Activated T-helper 1 cell treated with anti-CD3 and anti-CD28 coated beads, Interleukin-12 subunit alpha, Interleukin-12 subunit beta, Interleukin-2, Interleukin-4 antibody, amounts not matched to agents 30 ng/mL and 10 ng/mL and 1 ng/mL, durations not matched to agents 14 hours and 24 hours and 36 hours (primary cell): ENCODE measurements at places on chromosomes 4 and X. TPM values are rescaled to one million over a fixed set of nuclear protein-coding genes. Genes with fewer than 3 reads are reported as not detected.

The GRPR gene
- not detected in 2 replicates for total RNA-seq

DNA sequence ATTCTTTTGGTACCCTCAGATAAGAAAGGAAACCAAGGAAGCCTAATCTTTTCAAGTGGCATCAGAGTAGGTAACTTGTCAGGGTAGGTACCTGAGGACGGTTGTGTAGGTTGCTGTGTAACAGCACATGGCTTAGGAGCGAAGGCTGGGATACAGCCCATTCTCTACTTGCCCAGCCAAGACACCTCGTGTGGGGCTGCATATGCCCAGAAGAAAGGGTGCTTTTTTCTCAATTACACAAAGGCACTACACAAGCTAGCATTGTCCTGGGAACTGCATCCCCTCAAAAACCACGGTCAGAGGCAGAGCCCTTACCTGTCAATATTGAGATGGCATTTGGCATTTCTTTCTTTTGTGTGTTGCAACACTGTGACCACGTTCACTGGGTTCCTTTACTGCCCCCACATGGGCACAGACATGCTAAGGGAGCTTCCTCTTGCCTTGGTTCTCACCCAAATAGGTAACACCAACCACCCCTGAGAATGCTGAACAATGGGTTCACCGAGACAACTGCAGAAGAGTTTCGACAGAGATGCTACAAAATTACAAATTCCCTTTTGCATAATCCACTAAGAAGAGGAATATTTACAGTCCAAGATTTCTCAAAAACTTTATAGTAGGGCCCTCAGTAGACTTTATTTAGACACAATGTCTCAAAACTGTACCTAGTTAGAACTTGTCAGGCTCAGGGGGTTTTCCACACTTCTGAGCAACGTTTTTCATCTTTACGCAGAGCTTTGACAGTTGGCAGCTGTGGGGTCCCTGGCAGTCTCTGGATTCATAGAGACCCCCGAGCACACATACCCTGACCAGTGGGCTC, 35.8 kb upstream of the TNIP3 start:
- no peak for DNase-seq

DNA sequence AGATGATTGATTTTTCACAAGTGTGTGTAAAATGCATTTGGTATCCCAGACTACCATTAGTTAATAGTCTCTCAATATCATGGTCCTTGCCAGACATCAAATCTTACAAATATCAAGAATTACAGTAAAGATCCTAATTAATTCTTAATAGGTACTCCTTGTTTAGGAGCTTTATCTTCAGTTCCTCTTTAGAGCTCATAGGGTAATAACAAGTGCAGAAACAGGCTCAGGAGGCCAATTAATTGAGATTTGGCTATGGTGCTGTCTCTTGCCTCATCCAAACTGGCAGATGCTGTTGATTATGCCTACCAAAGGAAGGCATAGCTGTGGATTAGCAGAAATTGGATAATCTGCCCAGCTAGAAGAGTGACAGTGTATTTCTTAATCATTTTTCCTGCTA, 6.9 kb downstream of the MTMR1 start:
- DNase-seq: no peak

GRCh38 chr4:108172231-108172752, 3.6 kb upstream of the LEF1 start:
- DNase-seq: no peak

GRCh38 chr4:113824396-113824795, 62.9 kb upstream of the CAMK2D start:
- no peak for DNase-seq

The SCML2 gene
- total RNA-seq: 3.0 and 3.6 TPM in 2 replicates

GRCh38 chr4:13670456-13671160, 43.1 kb upstream of the BOD1L1 start:
- no peak for DNase-seq

- no peak for DNase-seq
These were observed 811 bp downstream of the FLNA start for GRCh38 chrX:154373340-154374306.

The RASL11B gene
- total RNA-seq: 1.6 and 2.3 TPM in 2 replicates

The MAGEA9B gene
- not detected in 2 replicates for total RNA-seq

DNA sequence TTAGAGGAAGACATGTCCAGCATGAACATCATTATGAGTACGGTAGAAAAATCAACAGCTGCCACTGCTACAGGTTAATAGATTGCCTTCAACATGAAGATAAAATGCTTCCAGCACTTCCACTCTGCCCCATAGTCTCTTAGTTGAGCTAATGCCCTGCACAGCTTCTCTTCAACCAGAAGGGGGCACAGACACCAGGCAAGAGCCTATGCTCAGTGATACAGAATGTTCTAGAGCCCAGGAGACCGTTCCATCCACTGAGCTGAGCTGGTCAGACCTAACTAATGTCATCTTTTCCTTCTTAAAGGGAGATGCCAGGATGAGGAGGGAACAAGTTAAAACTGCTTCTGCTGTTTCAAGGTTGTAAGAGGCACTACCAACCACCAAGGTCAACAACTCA, 42.2 kb downstream of the SMIM10L2A start:
- no peak for DNase-seq
